ENCODE measurements at places on chromosomes 6 and 20.

DNA sequence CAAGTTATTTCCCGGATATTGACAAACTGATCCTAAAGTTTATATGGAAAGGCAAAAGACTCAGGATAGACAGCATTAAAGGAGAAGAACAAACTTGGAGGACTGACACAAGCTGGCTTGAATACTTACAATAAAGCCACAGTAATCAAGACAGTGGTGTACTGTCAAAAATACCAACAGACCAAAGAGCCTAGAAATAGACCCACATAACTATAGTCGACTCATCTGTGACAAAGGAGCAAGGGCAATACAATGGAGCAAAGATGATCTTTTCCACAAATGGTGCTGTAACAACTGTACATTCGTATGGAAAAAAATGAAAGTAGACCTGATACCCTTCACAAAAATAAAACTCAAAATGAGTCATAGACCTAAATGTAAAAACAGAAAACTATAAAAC is 46.0 kb downstream of the ABHD12 start:
- no peak for DNase-seq

GRCh38 chr20:35568645-35569044 is 26.8 kb downstream of the ERGIC3 start:
- no peak for DNase-seq

DNA sequence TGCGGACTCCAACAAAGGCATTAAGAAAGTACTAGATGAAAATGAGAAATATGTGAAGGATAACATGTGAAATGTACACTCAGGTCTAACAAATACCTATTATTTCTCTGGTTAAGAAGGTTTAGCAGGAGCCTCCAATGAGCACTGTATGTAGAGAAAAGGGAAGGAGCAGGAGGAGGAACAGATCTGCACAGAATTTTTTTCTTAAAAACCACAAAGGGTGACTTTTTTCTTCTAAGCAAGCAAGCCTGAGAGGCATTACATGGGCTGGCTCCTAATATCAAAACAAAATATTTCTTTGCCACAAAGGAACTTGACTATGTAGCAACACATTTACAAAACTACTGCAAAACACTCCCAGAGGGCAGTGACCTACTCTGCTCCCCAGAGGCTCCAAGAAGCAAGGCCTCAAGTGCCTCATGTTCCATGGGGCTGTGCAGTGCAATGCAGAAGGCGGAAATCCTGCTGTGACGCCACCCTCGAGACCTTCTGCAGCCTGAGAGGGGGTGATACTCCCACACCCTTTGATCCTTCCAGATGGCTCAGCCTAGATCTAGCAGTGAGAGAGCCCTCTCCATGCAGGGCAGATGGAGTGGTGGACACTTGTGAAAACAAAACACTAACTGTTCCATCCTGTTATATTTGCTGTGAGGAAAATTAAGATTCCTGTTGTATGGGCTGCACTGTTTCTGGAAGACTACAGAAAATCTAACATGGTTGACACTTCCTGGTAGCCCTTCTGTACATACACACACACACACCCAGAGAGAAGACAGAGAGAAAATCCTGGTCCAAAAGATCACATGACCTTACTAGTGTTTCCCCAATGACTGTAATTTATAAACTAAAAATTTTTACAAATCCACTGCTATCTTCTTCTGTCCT is 36.0 kb upstream of the SMIM29 start:
- peak; percentile 25 for DNase-seq

GRCh38 chr6:42428326-42429041 is 23.2 kb downstream of the TRERF1 start:
- DNase-seq: no peak

DNA sequence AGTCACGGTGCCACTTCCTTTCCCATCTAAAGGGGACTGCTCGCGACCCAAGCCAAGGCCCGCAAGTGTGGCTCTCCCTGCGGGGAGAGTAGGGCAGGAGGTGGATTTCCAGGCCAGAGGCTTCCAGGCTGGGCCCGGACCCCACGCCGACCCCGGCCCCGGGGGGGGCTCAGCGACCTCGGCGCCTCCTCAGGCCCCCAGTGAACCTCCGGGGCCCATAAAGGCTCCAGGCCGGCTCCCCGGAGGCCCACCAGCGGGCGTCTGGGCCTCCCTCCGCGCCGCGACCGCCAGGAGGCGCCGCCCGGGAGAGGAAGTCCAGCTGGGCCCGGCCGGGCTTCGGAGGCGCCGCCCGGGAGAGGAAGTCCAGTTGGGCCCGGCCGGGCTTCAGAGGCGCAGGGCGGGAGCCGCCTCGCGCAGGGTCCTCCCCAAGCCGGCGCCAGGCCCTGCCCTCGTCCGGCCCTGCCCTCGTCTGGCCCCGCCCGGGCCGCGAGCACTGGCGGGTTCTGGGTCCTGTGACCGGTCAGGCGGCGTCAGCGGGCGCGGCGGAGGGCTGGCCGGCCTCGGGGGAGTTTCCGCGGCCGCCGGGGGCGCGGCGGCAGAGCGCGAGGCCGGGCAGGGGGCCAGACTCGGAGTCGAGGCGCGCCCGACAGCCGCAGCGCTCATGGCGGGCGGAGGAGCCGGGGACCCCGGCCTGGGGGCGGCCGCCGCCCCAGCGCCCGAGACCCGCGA is at the start of gene RAB32:
Gene RAB32 (plus strand): TSS at position 623 of the 729 bp plus-strand sequence. CDS start 39 bp downstream, at position 662.
- DNase-seq: peak; percentile 48

- DNase-seq: peak; percentile 7
Observed at GRCh38 chr6:130018744-130019325, 454 bp downstream of the L3MBTL3 start.

GRCh38 chr6:118320652-118321051 is 227.4 kb upstream of the PLN start:
- DNase-seq: no peak

DNA sequence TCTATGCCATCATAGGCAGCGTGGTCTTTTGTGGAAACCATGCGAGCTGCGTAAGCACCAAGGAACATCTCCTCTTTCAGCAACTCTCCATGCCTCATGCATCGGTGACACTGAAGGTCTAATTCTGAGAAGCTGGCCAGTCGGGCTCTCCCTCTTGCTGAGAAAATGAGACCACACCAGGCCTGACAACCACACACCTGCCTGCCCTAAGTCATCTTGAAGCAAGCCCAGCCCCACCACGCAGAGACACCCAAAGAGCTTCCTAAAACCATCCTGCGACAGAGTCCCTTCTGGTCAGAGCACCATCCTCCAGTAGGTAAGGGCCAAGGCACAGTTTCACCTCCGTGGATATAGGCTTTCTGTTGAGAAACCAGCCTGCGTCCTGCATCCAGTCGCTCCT is 26.6 kb downstream of the PREX1 start:
- DNase-seq: no peak

DNA sequence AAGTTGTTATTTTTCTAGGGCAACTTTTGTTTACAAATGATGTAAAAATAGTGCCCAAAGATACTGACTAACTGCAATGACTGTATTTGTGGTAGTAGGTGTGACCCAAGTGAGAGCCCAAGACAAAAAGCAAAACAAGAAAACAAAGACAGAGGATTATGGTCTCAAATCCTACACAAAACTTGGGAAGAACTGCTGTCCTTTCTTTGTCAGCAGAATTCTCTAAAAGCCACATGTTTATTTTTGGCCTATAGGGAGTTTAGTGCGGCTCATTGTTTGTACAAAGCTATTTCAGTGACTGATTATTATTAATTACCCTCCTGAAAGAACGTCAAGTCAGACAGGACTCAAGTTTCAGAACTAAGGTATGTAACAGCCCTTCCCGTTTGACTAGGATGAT is 509.2 kb upstream of the SLC35B3 start:
- DNase-seq: no peak

DNA sequence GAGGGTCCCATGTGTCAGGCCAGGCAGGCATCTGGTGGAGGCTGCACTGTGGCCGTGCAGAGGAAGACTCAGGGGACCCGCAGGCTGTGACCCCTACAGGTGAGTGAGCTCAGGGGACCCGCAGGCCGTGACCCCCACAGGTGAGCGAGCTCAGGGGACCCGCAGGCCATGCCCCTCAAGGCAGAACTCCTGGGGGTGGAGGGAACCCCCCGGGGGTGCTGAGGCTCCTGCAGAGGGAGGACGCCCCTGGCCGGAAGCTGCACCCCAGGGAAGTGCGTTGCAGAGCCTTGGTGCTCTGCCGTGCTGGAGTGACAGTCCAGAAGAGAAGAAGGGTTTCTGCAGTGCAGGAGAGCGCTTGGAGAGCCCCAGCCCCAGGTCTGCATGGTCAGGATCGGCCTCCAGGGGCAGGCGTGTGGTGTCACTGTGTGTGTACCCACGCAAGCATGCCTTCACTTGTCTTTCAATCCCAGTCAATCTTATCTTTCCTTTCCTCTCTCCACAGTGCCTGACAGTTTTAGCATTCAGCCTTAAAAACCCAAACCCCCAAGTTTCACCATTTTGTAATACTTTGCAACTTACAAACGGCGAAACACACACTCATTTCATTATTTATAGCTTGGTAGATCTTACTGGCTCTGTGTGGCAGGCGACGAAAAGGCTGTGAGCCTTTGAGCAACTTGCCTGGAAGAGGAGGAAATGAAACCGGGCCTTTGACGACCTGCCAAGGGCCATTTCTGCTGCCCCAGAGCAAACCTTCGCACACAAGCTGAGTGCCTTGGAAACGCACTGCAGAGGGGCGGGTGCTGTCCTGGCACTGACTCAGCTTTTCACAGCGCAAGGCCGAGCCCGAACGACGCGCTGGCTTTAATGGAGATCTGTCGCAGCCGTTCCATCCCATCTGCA is 101.4 kb upstream of the AGPAT4 start:
- peak; percentile 68 for DNase-seq

DNA sequence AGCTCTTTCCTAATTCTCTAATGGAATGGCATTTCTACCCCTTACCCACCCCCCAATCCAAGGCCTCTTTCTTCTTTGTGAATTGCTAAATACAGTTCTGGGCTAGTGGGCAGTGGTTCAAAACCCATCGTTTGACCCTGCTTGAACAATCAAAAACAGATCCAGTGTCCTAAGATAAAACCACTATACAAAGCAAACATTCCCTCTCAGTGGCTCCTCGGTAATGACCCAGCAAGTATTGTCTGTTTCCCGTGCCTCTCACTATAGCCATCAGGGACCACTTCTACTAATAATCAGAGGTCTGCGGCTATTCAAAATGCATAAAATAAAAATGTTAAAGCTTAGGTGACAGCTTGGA is 143.5 kb upstream of the AKAP12 start:
- DNase-seq: no peak

DNA sequence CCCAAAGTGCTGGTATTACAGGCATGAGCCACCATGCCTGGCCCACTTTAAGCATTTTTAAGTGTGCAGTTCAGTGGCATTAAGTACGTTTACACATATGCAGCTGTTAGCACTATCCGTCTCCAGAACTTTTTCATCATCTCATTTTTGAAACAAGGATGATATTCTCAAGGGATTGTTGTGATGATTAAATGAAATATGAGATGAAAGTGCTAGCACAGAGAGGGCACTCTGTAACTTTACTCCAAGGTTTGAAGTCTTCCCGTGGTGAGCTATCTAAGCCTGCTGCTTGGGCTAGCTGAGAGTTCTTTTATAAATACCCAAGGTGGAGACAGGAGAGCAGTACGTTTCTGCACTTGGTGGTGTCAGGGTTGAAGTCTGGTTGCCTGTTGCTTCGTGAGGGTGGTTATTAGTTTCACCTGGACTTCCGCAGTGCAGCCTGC is 6.6 kb downstream of the TM9SF4 start:
- DNase-seq: no peak

DNA sequence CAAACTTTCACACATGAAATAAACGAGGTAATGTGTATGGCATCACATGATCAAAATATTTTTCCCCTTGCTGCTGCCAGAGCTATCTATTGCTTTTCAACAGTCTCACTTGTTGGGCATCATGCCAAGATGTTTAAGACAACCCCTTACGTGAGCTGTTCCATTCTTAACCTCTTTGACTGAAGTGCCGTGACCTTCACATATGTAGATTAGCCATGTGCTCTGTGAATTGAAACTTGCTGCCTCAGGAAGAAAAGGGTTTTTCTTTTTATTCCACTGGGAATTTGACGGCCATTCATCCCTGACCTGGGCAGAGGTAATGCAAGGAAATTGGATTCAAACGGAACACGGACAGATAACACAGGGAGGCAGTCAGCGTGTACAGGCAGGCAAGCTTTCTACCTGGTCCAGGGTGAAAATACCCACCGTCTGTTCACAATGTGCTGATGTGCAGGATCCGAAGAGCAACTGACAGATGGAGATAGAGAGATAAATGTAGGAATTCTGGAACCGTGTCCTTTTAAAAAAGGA is 14.2 kb downstream of the ARID1B start:
- no peak for DNase-seq

DNA sequence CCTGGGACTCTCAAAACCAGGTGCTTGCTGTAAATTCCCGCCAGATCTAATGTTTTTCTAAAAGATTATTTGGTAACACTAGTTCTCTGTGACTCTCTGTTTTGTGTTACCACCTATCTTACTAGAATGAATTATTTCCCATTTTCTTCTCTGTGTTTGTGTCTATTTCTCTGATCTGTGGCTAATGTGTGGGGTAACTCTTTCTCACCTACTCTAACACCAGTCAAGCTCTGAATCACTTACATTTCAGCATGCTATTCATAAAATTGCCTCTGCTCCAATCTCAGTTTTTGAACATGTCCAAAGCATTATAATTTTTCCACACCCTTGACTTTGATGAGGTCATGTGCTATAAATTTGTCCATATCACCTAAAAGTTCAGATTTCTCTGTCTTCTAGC is 23.2 kb upstream of the COL19A1 start:
- DNase-seq: no peak

DNA sequence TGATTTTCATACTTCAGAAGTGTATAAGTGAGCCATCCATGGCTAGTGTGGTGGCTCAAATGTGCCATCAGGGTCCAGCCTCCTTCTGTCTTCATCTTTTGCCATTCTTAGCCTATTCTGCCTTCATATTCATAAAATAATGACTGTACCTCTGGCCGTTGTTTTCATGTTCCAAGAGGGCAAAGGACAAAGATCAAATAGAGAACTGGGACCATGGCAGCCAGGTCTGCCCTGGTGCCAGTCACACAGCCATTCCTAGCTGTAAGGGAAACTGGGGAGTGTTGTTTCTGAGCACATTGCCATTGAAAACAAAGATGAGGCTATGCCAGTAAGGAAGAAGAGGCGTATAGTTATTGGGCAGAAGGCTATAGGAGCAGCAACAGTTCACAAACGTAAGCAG is 518.6 kb downstream of the TFAP2B start:
- no peak for DNase-seq

Measured in C1 segment of cervical spinal cord (tissue), 14 donors.